ENCODE measurements at places on chromosomes 2 and 18.

GRCh38 chr2:120934574-120935338 is 199.1 kb downstream of the GLI2 start:
- DNase-seq: no peak

GRCh38 chr18:598124-598589 is 1.4 kb downstream of the CLUL1 start:
- DNase-seq: no peak

GRCh38 chr2:191023235-191023679 is 9.3 kb upstream of the STAT1 start:
- DNase-seq: no peak

GRCh38 chr2:86703704-86704361 is 16.3 kb upstream of the RMND5A start:
- no peak for DNase-seq

GRCh38 chr2:170582313-170582712 is 132.8 kb upstream of the SP5 start:
- no peak for DNase-seq

- no peak for DNase-seq
Measured at GRCh38 chr18:10086458-10087210, 172.8 kb downstream of the VAPA start.

DNA sequence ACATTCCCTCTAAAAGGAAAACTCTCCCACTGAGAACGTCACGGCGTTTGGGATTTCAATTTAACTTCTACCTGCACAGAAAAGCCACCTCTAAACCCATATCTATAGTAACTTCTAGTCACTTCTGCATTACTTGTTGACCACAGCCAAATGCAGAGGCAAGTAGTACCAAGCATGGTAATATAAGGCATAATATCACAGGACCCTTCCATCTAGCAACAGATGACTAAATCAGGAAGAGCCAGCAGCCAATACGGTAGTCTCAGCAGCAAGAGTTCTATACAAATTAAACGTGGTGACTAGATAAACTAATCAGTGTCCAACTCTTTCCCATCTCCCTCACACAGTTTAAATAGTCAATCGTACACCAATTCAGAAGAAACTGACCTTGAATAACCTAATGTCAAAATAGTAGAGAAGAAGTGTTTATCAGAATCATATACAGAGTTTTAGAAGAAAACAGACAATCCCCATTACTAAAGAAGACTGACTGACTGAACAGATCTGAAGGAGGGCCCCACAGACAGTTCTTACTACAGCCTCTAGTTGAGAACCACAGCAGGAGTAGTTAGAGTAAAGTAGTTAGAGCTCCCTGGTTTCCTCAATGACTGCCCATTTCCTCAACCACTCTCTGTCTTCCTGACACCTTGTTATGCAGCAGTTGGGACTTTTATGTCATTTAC is 30.0 kb downstream of the MEMO1 start:
- DNase-seq: no peak

GRCh38 chr2:241545106-241545505 is 13.4 kb upstream of the BOK start:
- DNase-seq: no peak

DNA sequence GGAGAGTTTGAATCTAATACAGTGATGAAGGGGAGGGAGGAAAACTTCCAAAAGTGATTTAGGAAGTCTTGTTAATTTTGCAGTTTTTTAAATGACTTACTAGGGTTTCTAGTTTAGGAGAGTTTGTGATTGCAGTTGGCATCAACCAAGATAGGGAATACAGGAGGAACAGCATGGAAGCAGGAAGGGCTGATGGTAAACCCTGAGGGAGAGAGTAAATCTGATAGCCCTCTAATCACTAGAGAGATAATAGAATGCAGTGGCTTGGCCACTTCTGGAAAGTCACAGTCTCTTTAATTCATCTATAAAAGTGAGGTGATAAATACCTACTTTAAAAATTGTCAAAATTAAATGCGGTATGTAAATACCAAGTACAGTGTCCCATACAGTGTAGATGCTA is 5.6 kb downstream of the YPEL5 start:
- DNase-seq: no peak

GRCh38 chr2:201881741-201882140 is 75.4 kb downstream of the CDK15 start:
- DNase-seq: no peak

- no peak for DNase-seq
Measured at GRCh38 chr2:133773854-133774653, 205.8 kb upstream of the NCKAP5 start.

Data from left renal pelvis (tissue), 4 donors.